Activated CD8-positive, alpha-beta memory T cell treated with anti-CD3 and anti-CD28 coated beads for 36 hours (primary cell): ENCODE measurements at places on chromosomes 3 and 15. TPM values are rescaled to one million over a fixed set of nuclear protein-coding genes. Genes with fewer than 3 reads are reported as not detected.

ADCY5 gene
- total RNA-seq, result not detected

ROPN1 gene
- not detected for total RNA-seq

NR1I2 gene
- total RNA-seq, result 0.67 TPM

RHOV gene
- total RNA-seq, result 0.51 TPM

TMEM108 gene
- total RNA-seq, result not detected

LIPC gene
- total RNA-seq, result 1.0 TPM

CRYGS gene
- 2.3 TPM for total RNA-seq

GFM1 gene
- 87.6 TPM for total RNA-seq
